ENCODE measurements at places on chromosomes 3 and 15.

DNA sequence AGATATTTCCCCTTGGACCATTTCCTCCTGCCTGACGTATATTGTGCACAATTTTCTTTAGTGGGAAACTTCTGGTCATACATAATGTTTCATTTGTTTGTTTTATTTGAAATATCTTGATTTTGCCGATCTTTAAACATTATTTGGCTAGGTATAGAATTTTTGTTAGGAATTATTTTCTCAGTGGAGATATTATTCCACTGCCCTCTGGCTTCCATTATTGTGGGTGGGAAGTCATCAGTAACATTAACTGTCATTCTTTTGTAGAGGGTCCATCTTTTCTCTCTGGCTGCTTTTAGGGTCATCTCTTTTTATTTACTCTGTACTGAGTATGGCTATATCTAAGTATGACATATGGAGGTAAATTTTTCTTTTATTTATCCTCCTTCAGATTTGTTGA lies 135.5 kb upstream of the LIPC start:
- DNase-seq: no peak

DNA sequence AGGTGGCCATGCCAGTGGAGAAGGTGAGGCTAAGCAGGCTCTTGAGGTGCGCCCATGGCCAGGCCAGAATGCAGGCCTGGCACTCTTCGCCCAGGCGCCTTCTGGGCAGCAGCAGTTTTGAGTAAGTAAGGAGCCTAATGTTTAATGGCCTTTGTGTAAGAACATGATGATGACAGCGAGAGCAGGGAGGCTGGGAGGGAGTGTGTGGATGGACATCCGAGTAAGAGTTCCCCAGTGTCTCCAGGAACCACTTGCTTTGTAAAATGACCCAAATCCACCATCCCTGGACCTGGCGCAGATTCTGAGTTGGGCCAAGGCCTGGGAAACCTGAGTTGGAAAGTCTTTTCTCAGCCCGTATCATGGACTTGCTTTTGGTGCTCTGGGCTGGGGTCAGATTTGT lies 24.1 kb downstream of the KLF13 start:
- DNase-seq: no peak

- no peak for DNase-seq
Measured at GRCh38 chr15:62998262-62998890, 44.2 kb upstream of the TPM1 start.

DNA sequence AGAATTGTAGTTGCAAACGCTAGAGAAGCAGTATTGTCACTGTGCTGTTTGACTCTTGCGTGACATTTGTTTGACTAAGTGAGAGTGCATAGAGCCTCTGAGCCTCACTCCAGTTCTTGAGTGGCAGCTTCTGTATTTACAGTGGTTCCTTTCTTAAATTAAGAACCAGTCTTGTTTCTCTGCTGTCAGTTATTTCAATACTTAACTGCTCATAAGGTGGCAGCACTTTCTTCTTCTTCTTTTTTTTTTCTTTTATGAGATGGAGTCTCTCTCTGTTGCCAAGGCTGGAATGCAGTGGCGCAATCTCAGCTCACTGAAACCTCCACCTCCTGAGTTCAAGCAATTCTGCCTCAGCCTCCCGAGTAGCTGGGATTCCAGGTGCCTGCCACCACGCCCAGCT lies 372.1 kb downstream of the LPP start:
- no peak for DNase-seq

- no peak for DNase-seq
Measured at GRCh38 chr3:193553586-193553985, 1.1 kb downstream of the ATP13A4 start.

DNA sequence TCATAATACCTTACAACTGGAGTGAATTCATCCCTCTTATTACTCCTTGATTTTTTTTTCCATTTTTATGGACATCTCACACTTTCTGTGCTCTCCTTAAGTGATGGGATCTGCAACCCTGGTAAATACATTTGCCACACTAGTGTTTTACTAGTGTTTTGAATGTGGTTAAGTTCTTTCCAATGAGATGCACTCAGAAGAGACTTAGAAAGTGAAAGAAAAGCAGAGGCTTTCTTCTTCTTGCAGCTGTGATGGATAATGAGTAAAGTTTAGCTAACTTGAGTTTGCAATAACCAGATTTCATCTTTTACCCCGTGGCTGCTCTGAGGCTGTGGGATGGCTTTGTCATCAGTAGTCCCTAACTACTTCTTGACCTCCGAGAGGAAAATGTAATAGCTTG lies 1248.4 kb downstream of the NSUN3 start:
- DNase-seq: no peak

DNA sequence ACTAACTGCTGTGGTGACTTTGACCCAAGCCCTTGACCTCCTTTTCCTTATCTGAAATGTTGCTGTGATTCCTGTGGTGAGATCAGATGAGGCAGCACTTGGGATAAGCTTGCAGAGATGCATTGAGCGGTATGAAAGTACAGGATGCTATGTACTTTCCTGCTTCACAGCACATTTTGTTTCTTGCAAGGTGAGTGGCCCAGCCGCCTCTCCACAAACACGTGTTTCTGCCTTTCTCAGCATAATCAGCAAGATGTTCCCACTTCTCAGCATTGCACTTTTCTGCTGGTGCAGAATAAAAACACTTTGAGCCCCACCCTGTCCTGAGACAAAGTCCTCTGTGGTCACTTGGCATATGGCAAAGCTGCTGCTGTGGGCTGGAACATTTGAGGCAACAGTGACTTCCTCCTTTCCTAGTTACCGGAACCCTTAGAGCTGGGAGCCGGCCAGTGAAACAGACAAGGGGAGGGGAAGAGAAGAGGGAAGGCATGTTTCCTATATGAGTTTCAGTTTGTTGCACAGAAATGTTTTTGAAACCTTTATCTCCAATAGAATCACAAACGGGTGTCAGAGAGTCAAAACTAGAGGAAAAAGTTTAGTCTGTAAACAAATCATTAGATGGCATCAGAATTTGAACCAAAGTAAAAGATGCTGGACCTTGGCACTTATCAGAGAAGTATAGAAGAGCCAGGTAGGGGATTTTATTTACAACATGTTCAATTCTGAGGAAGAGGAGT lies 5.0 kb downstream of the NUDT16 start:
- DNase-seq: no peak

- DNase-seq: no peak
Measured at GRCh38 chr3:10437995-10438901, 67.1 kb downstream of the ATP2B2 start.

DNA sequence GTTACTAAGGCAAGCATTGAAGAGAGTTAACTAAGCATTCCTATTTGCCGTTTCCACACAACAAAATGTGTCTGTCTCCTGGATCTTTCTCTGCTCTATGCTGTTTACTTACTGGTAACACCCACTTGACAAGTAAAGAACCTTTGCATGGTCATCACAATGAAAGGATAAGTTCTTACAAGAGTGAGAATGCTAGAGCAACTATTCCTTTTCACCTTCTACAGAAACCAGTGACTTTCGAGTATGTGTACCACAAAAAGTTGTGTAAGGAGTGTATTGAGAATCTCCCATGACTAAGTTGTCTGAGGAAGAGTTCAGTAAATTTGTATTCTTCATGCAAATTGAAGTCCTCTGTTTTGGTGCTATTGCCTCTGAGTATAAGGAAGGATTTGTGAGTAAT lies 10.8 kb downstream of the TIPARP start:
- no peak for DNase-seq

- no peak for DNase-seq
Measured at GRCh38 chr15:84937144-84937543, 44.5 kb upstream of the PDE8A start.

- DNase-seq: peak; percentile 31
Measured at GRCh38 chr3:187935623-187936156, 190.4 kb upstream of the BCL6 start.

DNA sequence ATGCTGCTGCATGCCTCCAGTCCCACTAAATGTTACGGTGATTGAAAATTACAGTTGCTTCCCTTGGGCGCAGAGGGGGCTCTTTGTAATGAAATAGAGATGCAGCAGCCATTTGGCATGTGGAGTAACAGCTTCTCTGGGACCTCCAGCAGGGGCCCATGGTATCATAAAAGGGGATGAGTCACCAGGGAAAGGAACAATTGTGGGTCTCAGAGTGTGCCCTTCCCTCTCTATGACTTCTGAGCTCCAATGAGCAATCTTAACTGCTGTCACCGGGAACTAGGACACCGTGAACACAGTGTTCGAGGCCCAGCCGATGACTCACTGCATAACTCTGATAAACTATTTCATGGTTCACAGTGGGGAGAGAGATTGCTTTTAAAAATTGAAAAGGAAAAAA lies 164.8 kb upstream of the NUDT16 start:
- DNase-seq: no peak

GRCh38 chr3:61613666-61614065 lies 52.3 kb downstream of the PTPRG start:
- no peak for DNase-seq

DNA sequence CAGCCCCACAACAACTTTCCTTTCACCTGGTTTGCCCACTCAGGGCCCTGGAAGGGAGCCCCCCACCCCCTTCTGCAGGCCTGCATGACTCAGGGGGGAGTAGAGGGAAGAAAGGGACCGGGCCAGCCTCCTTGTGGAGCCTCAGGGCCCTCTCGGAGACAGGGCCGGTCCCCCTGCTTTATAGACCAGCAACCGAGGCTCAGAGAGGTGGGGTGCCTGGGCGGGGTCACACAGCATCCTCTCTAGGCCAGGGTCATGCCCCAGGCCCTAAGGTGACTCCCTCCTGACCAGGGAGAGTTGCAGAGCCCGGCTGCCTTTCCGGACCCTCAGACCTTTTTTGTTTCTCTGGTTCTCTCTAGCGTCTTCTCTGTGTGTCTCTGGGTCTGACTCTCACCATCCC lies 211.3 kb downstream of the TBC1D2B start:
- DNase-seq: no peak

GRCh38 chr3:159770998-159771397 lies 217.6 kb upstream of the IL12A start:
- no peak for DNase-seq

GRCh38 chr3:23302271-23302670 lies 99.1 kb downstream of the UBE2E2 start:
- no peak for DNase-seq

- DNase-seq: no peak
Measured at GRCh38 chr15:36334059-36334458, 245.4 kb upstream of the CDIN1 start.

DNA sequence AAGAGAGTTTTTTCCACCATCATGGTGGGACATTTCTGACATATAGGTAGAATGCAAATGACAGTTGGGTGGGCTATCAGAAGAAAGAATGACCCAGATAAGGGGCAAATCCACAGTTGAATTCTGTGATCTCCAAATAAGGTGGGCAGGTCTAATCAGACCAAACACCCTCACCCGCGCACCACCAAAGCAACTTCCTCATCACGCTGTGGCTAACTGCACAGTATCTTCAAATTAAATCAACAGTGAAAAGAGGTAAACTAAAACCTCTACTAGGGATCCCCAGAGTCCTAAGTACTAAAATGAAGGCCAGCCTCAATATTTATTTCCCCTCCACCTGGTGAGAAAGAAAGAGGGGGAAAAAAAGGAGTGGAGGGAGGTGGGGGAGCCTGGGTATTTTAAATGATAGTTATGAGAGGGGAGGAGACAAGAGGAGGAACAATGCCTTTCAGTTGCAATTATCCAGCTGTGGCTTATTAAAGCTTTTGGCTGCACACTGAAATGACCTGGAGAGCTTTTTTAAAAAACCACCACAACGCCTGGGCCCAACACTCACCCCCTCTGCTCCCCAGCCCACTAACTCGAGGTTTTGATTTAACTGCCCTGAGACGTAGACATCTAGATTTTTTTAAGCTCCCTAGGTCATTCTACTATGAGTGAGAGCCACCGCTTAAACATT lies 61.0 kb downstream of the LRIG1 start:
- no peak for DNase-seq

DNA sequence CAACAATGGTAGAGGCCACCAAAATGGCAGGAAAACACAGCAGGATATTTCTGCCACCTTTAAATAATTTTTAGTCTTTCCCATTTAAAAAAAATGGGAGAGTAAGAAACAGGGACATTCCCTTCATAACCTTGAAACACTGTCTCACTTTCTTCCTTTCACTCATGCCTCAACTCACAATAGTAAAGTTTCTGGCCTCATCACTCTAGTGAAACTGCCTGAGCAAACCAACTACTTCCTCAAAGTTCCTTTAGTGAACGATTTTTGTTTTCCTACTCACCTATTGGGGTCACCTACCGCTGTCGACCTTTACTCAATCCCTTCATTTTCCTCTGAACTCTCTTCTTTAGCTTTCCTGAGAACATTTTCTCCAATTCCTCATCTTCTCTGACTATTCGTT lies 33.0 kb downstream of the SHC4 start:
- no peak for DNase-seq

DNA sequence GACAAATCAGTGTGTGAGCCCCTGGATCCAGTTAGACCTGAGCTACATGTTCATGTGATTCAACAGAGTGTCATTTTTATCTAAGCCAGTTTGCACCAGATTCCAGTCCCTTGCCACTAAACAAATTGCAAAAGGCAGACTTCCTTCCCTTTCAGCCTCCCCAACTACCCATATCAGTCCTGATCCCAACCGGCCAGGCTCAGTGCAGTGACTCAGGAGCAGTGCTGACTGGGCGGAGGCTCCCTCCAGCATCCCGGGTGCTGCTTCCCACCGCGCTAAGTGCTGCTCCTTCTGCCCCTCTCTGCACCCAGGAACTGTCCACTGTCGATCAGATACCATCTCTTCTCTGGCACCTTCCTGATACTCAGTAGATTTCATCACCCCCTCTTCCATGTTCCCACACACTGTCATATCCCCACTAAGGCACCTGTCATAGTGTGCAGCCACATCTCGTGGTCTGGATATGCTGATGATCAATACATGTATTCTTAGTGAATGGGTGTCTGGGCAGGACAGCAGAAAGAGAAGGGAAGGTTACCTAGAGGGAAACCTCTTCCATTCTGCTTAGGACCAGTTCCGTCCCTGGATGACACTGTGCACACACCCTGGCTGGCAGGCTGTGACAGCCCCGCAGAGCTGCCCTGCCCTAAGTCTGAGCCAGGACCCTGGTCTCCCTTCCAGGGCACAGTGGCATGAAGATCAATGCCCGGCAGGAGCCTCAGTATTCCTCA lies 108.8 kb upstream of the RAD18 start:
- DNase-seq: no peak

DNA sequence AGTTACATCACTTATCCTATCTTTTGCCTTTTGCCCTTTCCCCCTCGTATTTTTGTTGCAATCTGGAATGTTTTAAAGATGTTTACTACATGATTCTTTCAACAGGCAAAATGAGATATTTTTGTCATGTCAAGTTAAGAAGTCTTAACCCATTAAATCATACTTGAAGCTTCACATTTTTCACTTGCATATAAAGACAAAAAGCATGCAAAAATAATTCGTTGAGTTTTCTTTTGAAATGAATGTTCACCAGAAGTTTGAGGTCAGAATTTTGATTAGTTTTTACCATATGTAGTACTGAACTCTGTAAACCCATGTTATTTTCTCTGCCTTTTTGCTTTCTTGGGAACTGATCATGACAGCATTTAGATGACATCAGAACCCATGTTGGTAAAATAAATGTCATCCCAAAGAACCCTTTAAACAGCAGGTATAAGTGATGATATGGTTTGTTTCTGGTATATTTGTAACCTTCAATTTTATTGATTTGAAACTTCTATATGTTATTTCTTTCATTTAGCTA lies 188.5 kb downstream of the GHSR start:
- no peak for DNase-seq

All from activated T-cell treated with anti-CD3 and anti-CD28 coated beads, Interleukin-2, amount 50 U/mL, for 1 hour (primary cell).